ENCODE measurements at places on chromosomes 5 and 9.

DNA sequence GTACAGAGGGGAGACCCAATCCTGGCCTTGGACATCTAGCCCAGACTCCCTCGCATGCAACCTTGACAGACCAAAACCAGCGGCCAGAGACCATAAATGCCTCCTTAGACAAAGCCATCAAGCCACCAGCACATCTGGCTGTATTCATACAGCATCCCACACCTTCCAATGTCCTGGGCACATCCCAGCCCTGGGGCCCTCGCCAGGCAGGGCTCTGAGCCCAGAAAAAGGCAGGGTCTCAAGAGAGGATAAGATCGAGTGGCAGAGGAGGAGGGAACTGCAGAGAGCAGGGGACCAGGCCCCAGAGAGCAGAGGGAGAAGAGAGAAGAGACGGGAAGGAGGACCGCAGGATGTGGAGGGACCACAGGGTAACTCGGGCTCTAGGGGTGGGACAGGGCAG lies 45.4 kb downstream of the CAMK2A start:
- DNase-seq = no peak

DNA sequence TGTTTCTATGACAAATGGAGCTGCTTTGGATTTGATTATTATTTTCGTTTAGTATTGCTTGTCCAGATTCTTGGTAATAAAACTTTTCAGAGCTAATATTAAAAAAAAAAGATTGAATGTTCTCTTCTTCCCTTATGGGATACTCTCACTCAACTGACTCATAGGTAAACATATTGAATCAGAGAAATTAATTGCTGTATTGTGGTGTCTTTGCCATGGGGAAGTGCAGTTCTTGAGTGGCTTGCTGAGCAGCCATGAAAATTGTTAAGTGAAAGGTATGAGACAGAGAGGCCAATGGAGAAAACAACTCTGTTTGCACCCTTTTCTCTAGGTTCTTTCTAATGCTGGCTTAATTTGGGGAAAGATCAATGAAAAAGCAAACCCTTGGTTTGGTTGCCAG lies 149.9 kb upstream of the HMHB1 start:
- no peak for DNase-seq

GRCh38 chr5:83973925-83974815 lies 253.5 kb upstream of the HAPLN1 start:
- DNase-seq = no peak

DNA sequence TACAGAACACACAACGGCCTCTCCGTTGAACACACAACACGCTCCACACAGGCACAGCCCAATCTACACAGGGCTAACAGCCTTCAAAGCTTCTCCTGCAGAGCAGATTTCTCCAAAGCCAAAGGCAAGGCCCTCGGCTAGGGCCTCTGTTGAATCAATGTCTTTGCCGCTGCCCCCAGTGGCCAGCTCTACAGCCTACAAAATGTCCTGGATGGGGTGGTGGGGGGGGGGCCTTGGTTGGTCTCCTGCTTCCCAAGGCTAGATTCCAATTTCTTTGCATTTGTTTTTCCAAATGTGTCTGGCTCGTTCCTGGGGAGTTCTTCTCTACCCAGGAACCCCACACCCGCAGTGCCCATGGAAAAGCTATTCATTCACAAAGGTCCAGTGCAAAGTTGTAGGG lies 167.2 kb downstream of the PAX5 start:
- DNase-seq = no peak

Measured in effector CD8-positive, alpha-beta T cell (primary cell).